ENCODE measurements at places on chromosomes 1 and 21.

DNA sequence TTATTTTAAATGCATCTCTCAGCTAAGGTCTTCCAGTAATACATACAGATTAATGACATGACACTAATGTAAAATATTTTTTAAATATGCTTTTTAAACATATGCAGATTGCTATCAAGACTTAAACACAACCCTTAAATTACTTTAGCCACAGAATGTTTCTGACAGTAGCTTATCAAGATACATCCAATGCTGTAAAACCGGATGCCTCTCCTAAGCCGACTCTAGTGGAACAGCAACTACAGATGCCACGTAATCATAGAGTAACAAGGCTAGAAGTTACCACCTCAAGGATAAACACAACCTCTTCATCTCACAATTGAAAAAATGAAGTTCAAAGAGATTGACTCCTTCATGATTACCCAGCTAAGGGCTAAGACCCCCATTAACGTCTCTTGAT is 68.4 kb downstream of the ZZZ3 start:
- no peak for DNase-seq

GRCh38 chr1:5727191-5727590 is 265.0 kb downstream of the NPHP4 start:
- no peak for DNase-seq

- DNase-seq, result no peak
Measured at GRCh38 chr21:25664491-25664931, 25.5 kb downstream of the JAM2 start.

DNA sequence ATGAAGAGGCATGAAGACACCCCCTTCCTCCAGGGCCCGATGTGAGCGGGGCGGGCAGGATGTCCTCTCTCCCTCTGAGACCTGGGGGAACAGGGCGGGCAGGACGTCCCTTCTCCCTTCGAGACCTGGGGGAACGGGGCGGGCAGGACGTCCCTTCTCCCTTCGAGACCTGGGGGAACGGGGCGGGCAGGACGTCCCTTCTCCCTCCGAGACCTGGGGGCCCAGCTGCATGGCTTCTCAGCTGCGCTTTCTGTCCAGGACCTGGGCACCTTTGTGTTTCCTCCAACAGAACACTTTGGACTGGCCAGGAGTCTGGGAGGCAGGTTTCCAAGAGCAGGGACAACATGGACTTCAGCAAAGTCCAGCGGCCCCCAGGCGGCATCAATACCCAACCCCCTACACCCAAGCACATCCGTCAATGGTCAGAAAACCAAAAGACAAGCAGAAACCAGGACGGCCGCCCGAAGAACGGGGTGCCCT is 30.8 kb upstream of the ADARB1 start:
- DNase-seq, result no peak

DNA sequence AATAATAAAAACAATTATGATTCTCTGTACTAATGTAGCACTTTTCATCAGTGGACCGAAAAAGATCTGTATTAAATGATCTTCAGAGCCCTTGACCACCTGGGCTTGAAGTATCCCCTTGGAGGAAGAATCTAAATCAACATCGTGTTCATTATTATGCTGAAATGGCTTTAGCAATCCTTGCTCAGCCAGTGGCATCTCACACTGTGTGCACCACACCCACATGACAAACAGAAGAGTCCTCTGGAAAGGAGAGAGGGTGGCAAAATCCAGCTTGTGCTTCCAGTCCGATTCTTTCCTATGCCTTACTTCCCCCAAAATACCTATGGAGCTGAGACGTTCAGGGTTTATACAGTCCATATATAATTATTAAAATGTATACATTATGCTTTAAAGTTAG is 318.5 kb upstream of the RUNX1 start:
- DNase-seq, result no peak

- DNase-seq, result no peak
Measured at GRCh38 chr1:178094739-178095645, 1.1 kb downstream of the RASAL2 start.

- peak; percentile 26 for DNase-seq
Measured at GRCh38 chr1:241356187-241356518, 852 bp downstream of the RGS7 start.

GRCh38 chr1:23381233-23381885 is 11.7 kb upstream of the ZNF436 start:
- DNase-seq, result no peak

- no peak for DNase-seq
Measured at GRCh38 chr1:32094746-32095521, 12.9 kb upstream of the KPNA6 start.

- no peak for DNase-seq
Measured at GRCh38 chr1:81797701-81798100, 3.0 kb upstream of the ADGRL2 start.

GRCh38 chr1:201128476-201128875 is 1.5 kb upstream of the ASCL5 start:
- no peak for DNase-seq

GRCh38 chr1:81584398-81584797 is 216.3 kb upstream of the ADGRL2 start:
- no peak for DNase-seq

- peak; percentile 46 for DNase-seq
Measured at GRCh38 chr1:82485591-82486369, 685.0 kb downstream of the ADGRL2 start.

DNA sequence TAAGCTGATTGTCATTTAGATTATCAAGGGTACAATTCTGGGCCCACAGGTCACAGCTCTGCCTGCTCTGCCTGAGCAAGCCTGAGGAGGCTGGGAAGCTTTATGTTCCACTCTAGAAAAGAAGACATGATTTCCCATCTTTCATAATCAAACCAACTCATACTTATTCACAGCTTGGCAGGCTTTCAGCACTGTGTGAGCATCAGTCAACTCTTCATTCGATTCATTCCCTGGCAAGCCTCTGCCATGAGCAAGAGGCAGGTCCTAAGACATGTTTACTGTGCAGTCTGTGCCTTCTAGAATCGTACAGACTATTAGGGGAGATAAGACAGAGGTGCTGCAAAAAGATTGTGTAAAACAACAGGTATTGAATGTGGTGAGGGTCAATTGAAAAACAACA is 24.5 kb upstream of the KIRREL1 start:
- DNase-seq, result no peak

DNA sequence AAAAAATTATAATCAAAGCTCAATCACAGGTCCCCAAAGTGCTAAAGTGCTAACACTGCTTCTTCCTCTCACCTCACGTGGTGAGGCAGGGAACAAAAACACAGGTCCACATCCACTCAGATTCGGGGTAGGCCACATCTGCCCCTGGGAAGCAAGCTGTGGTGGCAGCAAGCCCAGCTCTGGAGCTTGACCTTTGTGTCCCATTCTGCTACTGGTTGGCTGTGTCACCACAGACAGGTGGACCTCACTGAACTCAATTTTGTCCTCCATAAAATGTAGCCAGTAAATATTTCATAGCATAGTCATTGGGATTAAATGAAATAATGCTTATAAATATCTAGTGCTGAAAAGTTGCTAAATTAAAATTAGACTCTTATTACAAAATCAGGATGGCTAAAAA is 8.5 kb downstream of the AZIN2 start:
- DNase-seq, result no peak

GRCh38 chr1:64810001-64810400 is 65.1 kb downstream of the RAVER2 start:
- DNase-seq, result no peak

GRCh38 chr1:216448011-216448510 is 24.8 kb upstream of the USH2A start:
- DNase-seq, result no peak

DNA sequence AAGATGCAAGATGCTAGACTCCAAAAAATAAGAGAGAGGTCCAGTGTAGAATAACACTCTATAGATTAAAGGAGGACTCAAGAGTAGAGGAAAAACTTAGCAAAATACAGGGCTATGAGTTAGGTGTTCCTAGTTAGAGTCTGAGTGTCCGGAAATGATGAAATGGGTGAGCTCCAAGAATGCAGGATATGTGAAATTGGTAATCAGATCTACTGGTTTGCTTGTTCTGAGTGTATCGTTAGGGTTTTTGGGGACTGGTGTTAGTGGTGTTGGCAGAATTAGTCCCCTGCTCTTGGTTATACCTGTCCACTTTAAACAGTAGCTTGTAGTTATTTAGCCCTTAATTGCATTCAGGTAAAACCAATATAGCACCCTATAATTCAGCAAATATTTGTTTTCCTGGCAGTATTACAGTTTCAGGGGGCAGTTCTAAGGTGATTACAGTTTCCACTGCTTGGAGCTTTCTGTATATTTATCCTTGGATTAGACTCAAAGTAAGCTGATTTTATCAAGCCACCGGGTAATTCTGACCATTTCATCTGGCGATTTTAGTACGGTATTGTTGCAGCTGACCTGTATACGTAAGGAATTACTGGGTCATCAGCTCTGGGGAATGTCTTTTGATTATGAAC is 332.7 kb downstream of the CHRM3 start:
- DNase-seq, result no peak

DNA sequence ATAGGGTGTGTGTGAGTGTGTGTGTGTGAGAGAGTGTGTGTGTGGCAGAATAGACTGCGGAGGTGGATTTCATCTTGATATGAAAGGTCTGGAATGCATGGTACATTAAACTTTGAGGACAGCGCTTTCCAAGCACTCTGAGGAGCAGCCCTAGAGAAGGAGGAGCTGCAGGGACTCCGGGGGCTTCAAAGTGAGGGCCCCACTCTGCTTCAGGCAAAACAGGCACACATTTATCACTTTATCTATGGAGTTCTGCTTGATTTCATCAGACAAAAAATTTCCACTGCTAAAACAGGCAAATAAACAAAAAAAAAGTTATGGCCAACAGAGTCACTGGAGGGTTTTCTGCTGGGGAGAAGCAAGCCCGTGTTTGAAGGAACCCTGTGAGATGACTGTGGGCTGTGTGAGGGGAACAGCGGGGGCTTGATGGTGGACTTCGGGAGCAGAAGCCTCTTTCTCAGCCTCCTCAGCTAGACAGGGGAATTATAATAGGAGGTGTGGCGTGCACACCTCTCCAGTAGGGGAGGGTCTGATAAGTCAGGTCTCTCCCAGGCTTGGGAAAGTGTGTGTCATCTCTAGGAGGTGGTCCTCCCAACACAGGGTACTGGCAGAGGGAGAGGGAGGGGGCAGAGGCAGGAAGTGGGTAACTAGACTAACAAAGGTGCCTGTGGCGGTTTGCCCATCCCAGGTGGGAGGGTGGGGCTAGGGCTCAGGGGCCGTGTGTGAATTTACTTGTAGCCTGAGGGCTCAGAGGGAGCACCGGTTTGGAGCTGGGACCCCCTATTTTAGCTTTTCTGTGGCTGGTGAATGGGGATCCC is 18.3 kb upstream of the HDAC1 start:
- no peak for DNase-seq

GRCh38 chr1:246128494-246129069 is 378.5 kb downstream of the SMYD3 start:
- DNase-seq, result no peak

GRCh38 chr1:153987621-153988020 is 1.5 kb upstream of the RAB13 start:
- no peak for DNase-seq

DNA sequence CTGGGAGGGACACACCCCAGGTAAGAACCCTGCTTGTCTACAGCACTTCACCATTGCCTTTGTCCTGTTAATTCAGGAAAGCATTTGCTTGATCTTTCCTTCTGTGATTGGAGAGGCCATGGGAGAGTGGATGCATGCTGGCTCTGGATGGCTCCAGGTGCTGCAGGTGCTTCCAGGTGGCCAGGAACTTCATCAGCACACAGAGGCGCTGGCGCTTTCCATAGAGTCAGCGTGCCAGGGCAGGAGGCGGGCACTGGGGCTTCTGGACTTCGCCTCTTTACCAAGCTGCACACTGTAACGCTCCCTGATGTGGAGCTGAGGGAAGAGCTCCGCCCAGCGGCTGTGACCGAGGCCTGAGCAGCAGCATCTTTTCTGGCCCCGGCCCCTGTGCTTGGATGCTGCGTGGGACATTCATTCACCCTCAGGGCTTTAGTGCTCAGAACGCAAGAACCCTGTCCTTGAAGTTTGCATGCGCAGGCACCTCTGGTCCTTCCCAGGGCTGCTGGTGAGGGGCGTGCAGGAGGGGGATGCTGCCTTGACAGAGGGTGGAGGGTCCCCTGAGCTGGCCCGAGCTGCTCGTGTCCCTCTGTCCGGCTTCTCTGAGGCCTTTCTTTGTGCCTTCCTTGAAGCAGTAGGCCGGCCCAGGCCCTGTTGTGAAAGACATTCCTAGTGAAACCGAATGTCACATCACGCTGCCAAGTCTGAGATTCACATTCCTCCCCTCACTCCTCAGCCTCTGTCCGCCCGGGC is 1.6 kb upstream of the MX2 start:
- no peak for DNase-seq

DNA sequence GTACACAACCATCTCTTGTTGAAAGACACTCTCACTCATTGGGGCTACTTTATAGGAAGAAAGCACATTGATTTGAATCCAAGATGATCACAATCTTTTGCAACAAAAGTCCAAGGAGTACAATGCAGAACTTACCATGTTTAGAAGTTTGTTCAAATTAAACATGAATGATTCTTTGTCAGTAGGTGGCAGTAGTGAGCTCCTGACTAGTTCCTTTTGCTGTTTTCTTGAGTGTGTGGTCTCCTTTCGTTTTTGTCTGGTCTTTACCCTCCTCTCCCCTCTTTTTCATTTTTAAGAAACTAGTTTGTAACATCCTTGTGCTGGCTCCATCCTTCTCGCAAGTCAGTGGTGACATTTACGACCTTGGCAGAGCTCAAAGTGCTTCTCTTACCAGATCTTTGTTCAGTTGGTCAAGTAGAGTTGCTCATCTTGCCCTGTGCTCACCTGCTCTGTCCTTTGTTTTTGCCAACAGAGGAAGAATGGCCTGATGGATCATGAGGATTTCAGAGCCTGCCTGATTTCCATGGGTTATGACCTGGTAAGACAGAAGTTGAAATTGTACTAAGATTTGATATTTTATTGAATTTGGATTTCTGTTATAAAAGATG is 35.7 kb upstream of the MTR start:
- DNase-seq, result peak; percentile 30

DNA sequence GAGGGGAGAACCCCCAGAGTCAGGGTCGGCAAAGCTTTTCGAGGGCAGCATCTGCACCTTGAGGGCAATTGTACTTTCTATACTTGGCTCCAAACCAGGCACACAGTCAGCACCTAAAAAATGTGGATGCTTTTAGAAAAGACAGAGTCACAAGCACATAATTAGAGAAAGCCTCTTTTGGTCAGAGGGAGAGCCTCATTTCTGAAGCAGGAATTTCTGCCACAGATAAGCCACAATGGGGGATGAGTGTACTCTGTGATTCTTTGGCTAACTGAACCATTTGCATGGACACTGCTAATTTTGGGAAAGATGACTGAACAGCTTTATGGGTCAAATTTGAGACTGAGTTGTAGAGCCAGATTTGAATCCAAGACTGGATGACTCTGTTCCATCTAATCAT is 635.7 kb downstream of the KIF26B start:
- DNase-seq, result no peak

- no peak for DNase-seq
Measured at GRCh38 chr1:225762002-225762441, 15.6 kb upstream of the SRP9 start.

DNA sequence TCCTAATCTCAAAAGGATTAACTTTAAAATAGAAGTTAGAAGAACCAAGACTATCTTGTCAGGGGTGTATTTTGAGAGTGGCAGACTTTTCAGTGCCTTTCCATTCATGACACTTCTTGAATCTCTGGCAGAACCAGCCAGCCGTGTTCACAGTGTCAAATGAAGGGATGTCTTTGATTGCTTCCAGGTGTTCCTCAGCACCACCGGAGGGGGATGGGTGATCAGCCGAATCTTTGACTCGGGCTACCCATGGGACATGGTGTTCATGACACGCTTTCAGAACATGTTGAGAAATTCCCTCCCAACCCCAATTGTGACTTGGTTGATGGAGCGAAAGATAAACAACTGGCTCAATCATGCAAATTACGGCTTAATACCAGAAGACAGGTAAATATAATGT is 32.3 kb downstream of the FMO1 start:
- no peak for DNase-seq

GRCh38 chr21:29578306-29578705 is 279.6 kb downstream of the BACH1 start:
- no peak for DNase-seq
